AG04450 (cell line): ENCODE measurements at places on chromosomes 7 and 10.
A peak's percentile ranks its signal among the peaks of the same experiment; 100 is the strongest.

DNA sequence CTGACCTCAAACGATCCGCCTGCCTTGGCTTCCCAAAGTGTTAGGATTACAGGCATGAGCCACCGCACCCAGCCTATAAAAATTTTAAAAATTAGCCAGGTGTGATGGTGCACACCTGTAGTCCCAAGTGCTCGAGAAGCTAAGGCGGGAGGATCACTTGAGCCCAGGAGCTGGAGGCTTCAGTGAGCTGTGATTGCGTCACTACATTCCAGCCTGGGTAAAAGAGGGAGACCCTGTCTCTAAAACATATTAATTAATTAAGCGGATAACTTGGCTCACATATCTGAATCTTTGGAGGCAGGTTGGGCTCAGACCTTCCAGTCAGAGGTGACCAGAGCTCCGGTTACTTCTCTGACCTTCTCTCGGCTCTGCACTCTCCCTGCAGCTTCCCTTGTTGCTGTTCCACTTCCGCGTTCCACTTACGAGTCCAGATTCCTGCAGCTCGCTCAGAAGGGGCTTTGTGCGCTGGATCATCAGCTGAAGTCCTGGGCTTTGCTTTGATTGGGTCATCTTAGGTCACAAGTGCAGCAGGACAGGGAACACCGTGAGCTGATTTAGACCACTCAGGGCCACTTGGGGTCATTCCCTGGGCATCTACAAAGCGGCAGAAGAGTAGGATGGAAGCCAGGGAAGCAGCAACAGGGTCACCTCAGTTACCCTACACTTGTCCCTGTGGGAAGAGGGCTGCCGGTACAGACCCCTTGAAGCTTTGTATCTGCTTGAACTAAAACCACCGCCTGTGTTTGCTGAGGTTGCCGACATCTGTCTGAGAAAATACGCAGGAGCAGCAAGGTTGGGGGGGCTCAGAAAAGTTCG is 2.0 kb upstream of the ARPC1B start:
- DNase-seq, result no peak

- DNase-seq, result no peak
These were observed 98.9 kb upstream of the PRKCQ start for GRCh38 chr10:6678956-6679355.

- DNase-seq, result no peak
These were observed 578.8 kb downstream of the NRG3 start for GRCh38 chr10:82453678-82454293.

GRCh38 chr7:138565451-138566114 is 105.5 kb downstream of the TRIM24 start:
- peak; percentile 10 for DNase-seq

GRCh38 chr10:117214401-117214800 is 17.1 kb downstream of the KCNK18 start:
- DNase-seq, result no peak

- DNase-seq, result no peak
These were observed 794.0 kb upstream of the C7orf33 start for GRCh38 chr7:147796581-147796980.

DNA sequence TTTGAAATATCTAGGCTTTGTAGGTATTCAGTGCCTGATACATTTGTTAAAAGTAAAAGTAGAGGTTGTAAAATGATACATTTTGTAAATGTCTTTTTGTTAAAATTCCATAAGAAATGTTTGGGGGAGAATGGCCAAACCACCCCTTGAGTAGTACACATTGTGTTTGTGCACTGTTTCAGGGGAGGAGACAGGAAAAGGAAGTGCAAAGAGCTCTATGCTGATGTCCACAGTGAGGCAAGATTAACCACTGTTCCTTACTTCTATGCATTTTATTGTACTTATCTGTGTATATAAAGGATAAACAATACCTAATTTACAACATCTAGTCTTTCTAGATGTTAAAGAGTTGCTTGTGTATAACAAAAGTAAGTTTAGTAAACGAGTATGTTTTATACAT is 7.4 kb upstream of the CYCS start:
- no peak for DNase-seq

DNA sequence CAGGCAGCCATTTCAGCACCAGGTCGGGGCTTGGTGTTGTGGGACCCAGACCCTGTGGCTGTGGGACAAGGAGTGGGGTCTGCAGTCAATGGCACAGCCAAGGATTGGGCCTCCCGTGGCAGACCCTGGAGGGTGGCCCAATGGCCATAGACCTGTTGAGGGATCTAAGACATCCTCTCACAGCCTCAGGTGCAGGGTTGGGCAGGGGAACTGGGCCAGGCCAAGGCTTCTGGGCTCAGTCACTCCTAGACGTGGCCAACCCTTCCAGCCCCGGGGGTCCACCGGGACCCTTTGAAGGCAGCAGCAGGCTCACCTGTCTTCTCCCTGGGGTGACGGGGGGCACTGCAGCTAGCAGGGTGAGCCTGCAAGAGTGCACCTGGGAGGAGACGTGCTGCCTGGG is 45.7 kb upstream of the DPYSL4 start:
- DNase-seq, result no peak

GRCh38 chr10:120818301-120818700 is 32.9 kb upstream of the WDR11 start:
- no peak for DNase-seq

GRCh38 chr10:61662794-61663259 is at the start of gene CABCOCO1:
Gene CABCOCO1, plus strand, starts transcription at chr10:61662929. Its CDS starts 44 bp downstream, at chr10:61662973.
- DNase-seq, result no peak

DNA sequence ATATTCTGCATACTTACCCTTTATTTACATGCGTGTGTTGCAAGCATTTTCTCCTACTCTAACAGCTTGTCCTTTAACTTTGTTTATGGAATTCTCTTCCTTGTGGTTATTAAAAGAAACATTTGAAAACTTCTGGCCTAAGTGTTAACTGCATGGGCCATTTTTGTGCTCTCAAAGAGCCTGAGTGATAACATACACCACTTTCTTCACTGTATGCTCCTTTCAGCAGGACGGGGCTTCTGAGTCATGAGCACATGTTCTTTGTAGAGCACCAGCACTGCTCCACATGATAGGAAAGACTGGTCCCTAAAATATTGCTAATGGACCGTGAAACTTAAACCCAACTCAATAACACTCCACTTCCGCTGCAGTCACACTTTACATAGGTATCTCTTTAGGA is 1093.6 kb upstream of the GHITM start:
- no peak for DNase-seq

- DNase-seq, result no peak
These were observed 26.4 kb upstream of the YAE1 start for GRCh38 chr7:39539816-39540215.

GRCh38 chr7:148058753-148059152 is 531.8 kb upstream of the C7orf33 start:
- no peak for DNase-seq

- DNase-seq, result peak; percentile 29
These were observed 18.8 kb upstream of the MET start for GRCh38 chr7:116653204-116653603.

DNA sequence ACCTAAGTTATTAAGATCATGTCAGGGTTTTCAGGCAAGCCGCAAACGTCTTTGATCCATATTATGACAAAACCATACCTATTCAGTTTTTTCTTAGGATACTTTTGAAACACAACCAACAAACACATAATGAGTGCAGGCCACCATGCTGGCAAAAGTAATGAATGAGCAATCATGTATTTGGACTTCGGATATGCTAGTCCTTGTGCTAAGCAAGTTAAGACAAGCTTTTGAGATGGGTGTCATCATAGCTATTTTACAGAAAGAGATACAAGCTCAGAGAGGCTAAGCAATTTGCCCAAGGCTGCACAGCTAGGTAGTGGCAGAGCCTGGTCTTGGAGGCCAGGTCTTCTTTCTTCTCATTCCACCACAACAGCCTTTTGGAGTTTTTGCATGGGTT is 12.5 kb upstream of the KCNK18 start:
- DNase-seq, result no peak

GRCh38 chr10:123642697-123643096 is 23.5 kb upstream of the GPR26 start:
- no peak for DNase-seq

DNA sequence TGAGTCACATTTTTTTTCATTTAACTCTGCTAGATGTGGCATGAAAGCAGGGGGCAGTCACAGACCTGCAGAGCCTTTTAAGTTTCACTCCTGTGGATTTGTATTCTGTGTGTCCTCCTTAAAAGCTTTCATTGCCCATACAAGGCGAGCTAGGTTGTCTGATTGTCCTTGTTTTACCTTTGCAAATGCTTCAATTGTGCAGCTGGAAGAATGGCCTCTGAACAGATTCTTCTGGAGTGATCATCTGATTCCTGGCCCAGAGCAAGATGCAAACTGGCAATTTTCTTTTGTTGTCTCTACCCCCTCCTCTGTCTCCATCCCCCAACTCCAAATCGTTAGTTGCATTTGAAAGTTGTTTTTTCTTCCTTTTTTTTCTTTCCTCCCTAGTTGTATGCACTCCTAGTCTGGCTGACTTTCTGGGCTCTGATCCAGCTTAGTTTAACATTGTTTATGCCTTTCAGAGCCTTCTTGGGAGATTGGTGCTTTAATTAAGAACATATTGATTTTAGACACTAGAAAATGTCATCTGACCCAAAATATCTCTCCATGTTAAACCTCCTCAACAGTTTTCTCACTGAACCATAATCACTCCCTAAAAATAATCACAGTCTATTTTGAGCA is 150.2 kb downstream of the REEP3 start:
- DNase-seq, result peak; percentile 55

DNA sequence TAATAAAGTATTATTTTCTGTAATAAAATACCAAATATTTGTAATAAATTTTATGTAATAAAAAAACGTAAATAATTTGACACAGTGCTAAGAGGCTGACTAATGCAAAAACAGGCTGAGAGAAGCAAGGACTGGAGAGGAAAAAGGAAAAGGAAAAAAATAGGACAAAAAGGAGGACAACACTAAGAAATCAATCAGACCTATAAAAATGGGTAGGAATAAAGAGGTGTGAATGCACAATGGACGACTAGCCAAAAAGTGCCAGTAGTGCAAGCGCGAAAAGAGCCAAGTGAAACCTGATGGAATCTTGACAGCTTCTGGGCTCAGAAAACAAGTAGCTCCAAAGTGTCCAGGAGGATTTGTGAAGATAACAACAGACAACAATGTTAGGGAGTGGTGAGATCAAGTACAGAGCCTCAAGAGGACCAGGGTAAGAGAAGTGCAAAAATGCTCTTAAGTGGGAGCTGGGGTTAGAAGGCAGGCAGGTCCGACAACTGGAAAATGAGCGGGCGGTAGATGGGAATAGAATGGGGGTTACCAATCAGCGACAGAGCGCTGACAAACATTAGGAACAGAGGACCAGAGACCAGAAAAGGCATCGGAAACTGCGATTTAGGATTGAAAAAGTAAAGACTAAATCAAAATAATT is 1.2 kb downstream of the BRAF start:
- no peak for DNase-seq

- peak; percentile 69 for DNase-seq
These were observed 65.8 kb downstream of the STK17A start for GRCh38 chr7:43648473-43649406.

DNA sequence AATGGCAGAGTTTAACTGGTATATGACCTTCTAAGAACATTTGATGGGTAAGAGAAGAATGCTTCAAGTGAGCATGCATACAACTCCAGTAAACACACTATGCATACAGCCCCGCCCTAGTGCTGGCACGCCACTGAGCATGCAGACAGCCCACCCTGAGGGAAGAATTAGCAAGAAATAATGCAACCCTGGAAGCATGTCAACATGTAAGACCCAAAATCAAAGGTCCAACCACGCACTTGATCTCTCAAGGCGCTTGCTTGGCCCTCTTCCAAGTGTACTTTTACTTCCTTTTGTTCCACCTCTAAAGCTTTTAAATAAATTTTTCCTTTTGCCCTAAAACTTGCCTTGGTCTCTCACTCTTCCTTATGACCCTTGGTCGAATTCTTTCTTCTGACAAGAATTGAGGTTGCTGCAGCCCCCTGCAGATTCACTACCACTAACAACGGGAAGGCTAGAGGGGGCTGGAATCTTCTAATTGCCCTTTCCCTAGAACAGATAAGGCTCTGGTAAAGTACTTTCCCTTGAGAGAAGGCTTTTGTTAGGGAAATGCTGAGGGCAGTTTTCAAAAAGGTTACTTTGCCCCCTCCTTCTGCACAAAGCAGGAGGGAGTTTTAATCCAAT is 3.4 kb downstream of the FAM24B start:
- no peak for DNase-seq

GRCh38 chr7:73699370-73700068 is 16.1 kb downstream of the BUD23 start:
- DNase-seq, result no peak

DNA sequence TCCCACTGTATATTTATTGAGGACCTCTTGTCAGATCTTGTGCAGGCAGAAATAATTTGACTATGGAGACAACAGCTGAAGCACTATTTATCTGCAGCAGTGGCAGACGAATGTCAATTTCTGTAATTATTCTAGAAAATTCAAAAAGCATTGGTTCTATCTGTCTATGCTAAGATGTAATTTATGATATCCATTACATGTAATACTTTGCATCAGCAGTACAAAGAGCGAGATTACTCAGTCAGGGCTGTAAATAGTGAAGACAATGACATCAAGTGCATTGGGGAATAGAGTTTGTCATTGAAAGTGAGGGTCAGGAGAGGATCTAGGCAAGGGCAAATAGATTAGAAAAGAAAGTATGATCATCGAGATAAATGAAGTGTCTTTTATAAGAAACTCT is 508.2 kb downstream of the ZWINT start:
- DNase-seq, result no peak

GRCh38 chr10:80596391-80597257 is 58.9 kb downstream of the SH2D4B start:
- DNase-seq, result peak; percentile 4
